ENCODE measurements at places on chromosomes 5 and 9.

DNA sequence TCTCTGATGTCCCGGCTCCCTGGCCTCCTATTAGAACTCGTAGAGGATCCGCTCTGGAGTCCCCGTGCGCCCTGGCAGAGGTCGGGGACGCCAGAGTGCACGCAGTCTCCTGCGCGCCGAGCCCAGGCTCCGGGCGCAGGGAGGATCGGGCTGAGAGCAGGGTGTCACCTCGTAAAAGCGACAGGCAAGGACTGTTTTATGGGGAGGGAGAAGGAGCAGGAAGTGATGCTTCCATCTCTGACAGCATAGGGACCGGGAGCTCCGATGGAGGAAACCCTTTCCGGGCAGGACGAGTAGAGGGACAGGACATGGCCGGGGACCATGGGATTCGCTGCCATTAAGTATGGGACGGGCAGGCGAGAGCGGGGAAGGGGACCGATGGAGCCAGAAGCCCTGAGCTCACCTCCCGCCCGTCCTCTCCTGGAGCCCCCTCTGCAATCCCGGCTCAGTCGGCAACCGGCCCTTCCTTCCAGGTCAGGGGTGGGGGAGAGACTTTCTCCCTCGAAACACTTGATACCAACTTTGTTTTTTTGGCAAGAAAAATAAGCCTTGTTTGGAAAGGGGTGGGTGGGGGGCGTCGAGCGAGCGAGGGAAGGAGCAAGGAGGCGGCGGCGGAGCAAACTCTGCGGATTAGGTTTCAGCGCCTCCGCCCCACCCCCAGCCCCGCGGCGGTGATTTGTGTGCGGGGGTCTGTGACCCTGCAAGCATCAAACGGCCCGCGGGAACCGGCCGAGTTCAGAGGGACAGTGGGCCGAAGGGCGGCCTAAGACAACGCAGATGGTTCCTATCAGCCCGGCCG lies 12.6 kb downstream of the LMX1B start:
- DNase-seq, result no peak

DNA sequence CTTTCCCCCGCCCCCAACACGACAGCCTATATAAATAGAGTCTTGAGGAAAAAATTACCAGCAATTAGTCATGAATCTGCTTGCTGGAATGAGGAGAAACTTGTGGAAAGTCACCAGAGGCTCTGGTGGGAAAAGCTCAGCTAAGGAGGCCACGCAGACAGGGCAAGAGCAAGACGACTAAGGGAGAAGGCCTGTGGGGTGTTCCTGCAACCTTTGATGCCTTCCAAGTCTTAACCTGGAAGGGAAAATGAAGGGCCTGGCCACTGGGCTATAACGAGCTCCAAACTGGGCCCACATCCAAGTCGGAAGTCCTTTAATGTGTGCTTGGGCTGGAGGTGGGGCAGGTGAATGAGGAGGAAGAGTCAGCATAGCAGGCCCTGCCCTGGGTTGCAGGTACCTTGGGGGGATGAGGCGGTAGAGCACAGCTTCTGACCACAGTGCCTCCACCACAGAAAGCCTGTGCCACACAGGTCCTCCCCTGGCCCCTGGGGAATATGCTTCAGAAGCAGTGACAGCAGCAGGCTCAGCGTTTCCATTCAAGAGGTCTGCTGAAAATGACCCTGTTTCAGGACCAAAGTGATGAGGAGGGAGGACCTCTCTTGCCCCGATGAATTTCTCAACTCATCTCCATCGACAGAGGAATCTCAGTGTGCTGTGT lies 92.8 kb upstream of the LRRTM2 start:
- DNase-seq, result no peak

- DNase-seq, result no peak
Observed at GRCh38 chr9:124781967-124782660, 5.2 kb downstream of the OLFML2A start.

GRCh38 chr9:108356806-108357205 lies 499.0 kb downstream of the ACTL7B start:
- DNase-seq, result no peak

GRCh38 chr9:127722055-127722745 lies 6.3 kb downstream of the TTC16 start:
- no peak for DNase-seq

- DNase-seq, result no peak
Observed at GRCh38 chr5:79640571-79641055, 28.4 kb downstream of the TENT2 start.

GRCh38 chr5:174937201-174938123 lies 213.1 kb downstream of the MSX2 start:
- DNase-seq, result no peak
